ENCODE measurements at places on chromosomes 6 and 20. TPM values are rescaled to one million over a fixed set of nuclear protein-coding genes. Genes with fewer than 3 reads are reported as not detected.

DNA sequence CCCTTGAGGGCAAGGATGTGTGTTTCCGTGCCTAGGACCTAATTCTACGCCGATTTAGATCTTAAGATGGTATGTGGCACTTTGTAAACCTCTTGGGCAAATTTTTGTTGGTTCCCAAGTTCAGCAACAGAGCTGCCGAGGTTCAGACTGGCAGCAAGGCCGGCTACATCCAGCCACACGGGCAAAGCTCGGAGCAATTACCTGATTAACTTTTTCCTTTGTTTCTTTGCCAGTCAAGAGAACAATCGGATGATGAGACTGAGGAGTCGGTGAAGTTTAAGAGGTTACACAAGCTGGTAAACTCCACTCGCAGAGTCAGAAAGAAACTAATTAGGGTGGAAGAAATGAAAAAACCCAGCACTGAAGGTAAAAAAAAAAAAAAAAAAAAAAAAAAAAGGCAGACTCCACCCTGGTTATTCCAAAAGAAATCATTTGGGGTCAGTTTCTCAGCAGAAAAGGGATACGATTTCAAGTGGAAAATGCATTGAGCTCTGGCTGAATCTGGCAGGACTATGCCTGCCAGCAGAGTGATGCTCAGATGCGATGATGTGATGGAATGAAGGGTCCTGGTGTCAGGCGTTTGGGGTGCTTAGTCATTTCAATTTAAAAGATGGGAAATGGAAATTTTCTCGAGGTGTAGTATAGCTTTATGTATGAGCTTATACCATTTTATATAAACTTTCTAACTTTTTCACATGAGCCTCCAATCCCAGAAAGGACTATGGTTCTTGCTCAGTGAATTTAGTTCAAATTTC, 171.6 kb downstream of the SASH1 start:
- no peak for DNase-seq

The FAM184A gene
- total RNA-seq, result 18.4 TPM

DNA sequence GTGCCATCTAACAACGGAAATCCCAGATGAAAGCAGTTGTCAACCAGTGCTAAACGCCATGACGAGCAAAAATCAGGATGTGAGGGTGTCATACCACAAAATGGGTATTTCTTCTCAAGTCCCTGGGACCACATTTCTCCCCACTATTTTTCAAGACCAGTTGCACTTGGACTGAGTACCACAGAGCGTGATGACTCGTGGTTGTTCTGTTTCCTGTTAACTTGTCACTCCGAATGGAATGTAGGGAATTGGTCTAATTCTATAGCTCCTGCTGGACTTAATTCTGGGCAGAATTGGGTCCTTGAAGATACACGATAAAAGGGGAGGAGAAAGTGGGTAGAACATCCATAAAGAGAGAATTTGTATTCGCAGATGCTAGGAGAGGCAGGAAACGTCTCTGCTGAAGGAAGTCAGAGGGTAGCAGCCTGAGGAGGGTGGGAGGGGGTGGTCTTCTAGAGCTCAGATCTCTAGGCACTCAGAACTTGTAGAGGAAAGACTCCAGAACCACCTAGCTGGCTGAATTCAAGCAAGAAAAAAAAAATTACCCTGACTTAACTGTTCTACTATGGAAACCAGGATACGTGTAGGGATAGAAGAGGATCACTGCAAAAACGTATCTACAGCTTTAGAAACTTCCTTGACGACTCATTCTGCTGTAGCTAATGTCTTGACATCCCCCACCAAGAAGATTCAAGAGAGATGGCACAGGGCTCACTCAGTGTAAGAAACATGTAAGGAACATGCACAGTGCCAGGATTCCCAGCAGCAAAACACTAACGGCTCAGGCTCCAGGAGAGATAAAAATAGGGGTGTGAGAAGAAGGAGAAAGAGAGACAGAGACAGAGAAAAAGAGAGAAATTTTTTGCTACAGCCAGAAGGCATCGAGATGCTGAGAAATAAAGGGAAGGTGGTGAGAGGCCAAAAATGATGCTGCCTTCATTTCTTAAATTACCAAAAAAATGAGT, 494.7 kb downstream of the CD83 start:
- no peak for DNase-seq

- DNase-seq, result no peak
Measured at GRCh38 chr6:14165091-14165490, 47.5 kb downstream of the CD83 start.

GRCh38 chr6:11277275-11278206, 45.1 kb upstream of the NEDD9 start:
- peak; percentile 54 for DNase-seq

The FBXO30 gene
- total RNA-seq, result 4.9 TPM

The OLIG3 gene
- 0.41 TPM for total RNA-seq

- DNase-seq, result no peak
Measured at GRCh38 chr20:46999801-47000465, 105.3 kb downstream of the EYA2 start.

DNA sequence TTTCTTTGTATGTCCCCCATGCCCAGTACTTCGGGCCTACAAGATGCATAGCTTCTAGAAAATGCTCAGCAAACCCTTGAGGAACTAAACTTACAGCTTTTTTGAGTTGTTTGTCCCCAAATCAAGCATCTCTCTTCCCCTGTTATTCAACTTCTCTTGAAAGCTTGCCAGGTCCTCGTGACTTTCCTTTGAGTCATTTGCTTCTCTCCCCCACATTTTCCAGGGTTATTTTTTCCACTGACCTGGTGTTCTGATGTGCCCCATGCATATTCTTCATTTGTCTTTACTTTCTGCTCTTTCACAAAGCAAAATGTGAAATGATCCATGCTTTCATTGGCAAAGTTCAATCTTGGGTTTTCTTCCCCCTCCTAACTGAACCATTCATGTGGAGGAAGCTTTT, 204.8 kb downstream of the TFAP2A start:
- no peak for DNase-seq

DNA sequence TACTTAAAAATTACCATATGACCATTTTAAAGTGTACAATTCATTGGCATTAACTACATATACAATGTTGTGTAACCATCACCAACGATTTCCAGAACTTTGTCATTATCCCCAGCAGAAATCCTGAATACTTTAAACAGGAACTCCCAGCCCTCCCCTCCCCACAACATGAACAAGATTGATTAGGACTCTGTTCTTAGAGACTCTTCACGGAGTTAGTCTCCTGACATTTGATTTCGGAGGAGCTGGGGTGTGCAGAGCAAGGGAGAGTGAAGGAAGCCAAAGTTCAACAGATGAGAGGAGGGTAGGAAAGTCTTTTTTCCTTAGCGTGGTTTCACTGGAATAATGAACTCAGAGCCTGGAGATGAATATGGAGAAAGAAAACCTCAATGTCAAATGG, 17.2 kb upstream of the QKI start:
- DNase-seq, result no peak
